ENCODE measurements at places on chromosomes 3 and 15.
A peak's percentile ranks its signal among the peaks of the same experiment; 100 is the strongest.

DNA sequence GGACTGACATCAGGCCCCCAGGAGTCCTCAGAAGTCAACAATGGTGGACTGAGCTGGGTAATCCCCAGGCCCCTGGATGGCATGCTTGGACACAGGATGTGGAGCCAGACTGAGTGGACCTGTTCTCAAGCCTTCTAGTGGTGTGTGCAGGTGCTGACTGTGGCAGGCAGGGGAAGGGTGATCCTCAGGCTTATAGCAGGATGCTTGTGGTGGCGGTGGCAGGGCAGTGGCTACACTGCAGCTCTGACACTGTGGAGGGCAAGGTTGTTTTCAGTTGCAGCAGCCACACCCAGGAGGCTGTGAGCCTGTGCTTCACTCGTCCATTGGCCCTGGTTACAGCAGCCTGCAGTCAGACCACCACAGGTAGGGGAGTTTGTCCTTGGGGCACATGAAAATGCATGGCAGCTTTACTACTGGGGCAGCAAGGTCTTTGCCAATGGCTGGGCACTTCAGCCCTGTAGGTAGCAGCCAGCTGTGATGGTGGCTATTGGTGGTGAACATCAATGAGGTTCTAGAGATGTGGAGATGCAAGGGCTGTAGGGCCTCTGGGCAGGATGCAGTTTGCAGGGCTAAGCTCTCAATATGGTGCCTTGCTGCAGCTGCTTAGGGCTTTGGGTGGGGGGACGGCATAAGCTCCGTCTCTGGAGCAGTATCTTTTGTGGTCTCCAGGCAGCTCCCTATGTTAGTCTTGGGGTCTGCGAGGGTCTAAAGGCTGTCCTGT lies 17.5 kb upstream of the MYO5A start:
- no peak for DNase-seq

- no peak for DNase-seq
These were observed 23.1 kb upstream of the CMTM6 start for GRCh38 chr3:32525720-32526119.

- DNase-seq: no peak
These were observed 2.9 kb upstream of the CFAP92 start for GRCh38 chr3:128996726-128997125.

DNA sequence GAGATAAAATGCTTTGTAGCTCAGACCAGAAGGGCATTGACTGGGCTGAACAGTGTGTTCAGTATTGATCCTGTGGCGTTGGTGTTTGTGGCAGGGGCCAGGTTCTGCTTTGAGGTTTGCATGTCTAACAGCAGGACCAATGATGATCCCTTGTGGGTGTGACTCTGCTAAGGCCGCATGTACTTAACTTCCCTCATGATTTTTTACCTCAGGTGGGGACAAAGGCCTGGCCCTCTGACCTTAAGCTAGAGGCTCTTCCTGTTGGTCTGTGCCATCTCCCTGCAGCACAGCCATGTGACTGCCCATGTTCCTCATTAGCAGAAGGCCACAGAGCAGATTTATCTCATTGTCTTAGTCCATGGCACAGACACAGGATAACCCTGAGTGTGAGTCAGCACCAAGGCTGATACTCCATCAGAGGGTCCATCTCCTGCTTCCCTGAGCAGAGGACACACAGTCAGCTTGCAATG lies 34.3 kb upstream of the BSN start:
- DNase-seq: no peak

GRCh38 chr3:84904212-84904611 lies 54.6 kb upstream of the CADM2 start:
- DNase-seq: no peak

DNA sequence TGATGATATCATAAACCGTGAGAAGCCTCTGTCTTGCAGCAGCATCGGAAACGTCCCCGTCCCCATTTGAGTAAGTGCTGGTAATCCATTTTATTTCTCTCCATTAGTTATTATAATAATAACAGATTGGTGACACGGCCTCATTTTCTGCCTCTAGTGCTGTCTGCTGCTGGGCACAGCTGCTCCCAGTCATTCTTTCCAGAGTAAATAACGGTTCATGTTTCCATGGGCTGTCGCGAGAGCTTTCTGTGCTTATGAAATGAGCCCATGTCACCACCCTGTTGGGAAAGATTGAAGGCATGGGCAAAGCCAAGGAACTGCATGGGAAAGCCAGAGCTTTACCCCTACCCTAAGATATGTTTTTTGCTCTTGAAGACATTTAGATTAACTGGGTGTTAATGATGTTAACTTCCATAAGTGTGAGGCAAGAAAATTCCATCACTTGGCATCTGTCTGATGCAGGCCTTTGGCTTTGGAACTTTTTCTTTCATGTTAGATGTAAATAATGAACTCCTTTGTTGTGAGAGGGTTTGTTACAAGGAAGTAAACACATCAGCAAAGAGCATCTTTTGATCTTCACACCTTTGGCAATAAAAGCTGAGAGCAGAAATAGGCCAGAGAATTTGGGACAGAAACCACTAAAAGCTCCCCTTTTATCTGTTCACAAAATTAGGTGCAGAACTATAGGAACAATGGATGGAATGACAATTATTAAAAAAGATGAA lies 141.8 kb downstream of the FILIP1L start:
- DNase-seq: no peak

DNA sequence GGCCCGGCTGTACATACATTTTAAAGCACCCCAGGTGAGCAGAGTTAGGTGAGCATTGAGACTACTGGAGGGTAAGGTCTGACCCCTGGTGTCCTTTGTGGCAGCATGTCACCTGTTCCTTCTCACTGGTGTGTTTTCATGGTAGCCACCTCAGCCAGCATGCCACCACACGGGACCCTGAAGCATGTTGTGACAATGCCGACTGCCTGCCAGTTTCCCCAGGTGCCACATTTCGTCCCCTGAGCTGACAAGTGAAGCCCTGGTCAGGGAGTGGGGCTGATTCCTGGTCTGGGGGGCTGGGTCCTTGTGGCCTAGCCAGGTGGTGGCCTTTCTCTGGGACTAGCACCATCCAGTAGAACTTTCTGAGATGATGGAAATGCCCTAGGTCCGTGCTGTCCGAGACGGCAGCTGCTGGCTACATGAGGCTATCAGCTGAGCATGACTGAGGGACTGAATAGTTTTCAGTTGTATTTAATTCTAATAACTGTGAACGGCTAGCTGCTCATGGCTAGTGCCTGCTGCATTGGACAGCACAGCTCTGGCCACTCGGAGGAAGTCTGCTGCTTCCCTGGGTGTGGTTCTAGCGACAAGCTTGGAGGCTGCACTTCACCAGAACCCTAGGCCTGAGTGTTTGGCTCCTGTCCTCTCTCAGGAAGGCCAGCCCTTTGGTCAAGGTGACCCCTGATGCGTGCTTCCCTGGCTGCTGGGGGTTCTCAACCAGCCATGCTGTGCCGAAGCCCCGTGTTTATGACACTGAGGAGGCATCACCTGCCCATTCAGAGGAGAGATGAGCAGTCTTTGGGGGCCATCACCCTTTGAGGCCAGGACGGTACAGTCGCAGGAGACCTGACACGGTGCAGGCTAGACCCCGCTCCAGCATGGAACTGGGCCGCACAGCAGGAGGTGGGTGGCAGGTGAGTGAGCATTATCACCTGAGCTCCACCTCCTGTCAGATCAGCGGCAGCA lies 3.9 kb downstream of the C3orf22 start:
- no peak for DNase-seq

- no peak for DNase-seq
These were observed 70.4 kb downstream of the FOXP1 start for GRCh38 chr3:71513081-71513480.

DNA sequence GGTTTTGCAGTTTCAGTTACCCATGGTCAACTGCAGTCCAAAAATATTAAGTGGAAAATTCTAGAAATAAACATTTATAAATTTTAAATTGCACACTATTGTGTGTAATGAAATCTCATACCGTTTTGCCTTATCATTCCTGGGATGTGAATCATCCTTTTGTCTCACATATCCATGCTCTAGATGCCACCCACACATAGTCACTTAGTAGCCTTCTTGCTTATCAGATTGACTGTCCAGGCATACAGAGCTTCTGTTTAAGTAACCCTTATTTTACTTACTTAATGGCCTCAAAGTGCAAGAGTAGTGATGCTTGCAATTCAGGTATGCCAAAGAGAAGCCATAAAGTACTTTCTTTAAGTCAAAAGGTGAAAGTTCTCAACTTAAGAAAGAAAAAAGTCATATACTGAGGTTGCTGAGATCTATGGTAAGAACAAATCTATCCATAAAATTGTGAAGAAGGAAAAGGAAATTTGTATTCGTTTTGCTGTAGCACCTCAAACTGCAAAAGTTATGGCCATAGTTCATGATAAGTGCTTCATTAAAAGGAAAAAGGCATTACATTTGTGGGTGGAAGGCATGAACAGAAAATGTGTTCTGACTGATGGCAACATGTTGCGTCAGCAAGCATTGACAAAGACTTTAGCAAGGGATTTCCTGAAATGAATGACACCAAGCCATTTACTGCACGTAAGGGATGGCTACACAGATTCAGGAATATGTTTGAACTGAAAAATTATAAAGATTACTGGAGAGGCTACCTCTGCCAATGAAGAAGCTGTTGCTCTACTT lies 43.8 kb downstream of the SPATA16 start:
- DNase-seq: no peak

DNA sequence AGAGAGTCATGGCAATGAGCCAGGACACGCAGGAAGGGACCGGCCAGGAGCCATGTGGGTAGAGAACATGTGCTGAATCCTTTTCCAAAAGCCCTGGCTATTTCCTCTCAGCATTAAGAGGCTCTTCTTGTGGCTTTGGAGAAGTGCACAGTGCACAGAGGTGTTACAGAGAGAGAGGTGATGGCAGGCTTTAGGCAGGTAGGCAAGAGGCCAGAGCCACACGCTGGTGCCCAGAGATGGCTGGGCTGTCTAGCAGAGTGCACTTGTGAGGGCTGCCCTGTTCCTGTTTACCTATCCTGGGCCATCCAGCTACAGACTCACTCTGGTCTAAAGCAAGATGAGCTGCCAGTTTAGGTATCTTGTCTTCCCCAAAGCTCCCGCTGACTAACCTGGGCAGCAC lies 402.6 kb downstream of the OCA2 start:
- DNase-seq: no peak

DNA sequence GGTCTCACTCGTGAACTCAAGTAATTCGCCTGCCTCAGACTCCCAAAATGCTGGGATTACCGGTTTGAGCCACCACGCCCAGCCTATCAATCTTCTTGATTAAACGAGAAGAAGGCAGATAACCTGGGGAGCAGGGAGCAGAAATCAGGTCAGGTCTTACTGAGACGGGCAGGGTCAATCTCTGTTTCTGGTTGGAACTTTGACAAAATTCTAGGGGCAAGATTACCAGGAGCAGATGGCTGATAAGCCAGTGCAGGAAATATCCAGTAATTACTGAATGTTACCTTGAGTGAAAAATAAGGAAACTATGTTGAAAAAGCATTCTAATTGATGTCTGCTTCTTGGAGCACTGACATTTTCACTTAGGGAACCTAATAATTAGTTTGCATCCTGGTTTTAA lies 24.4 kb upstream of the GOLM2 start:
- no peak for DNase-seq

DNA sequence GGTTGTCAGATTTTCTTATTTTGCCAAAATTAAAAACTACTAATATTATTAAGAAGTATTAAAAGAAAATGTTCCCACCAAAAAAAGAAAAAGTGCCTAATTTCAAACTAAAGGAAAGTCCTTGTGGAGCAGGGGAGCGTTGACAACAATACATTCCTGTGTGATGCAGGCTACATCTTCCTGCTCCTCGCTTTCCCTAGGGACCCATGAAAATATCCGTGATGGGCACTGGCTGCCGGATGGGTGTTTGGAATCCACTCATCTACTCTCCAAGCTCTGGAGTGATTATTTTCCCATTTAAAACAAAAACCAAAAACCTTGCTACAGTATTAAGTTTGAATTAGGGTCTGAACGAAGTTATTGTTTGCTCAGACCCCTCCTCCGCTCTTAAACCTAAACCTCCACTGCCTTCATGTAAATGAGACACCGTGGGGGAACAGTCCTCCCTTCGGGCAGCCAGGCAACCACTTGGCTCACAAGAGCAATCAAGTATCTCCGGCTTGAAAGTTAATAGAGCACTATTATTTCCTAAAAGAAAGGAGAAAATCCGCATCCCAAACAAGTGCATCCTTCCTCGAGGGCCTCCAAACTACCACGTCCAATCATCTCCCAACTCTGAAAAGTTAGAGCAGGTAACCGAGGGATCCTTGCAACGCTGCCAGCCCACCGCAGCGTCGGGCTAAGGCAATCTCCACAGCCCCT lies 1.5 kb downstream of the ITGB5 start:
- DNase-seq: peak; percentile 48

GRCh38 chr15:59168536-59168935 lies 38.1 kb upstream of the LDHAL6B start:
- DNase-seq: no peak

- no peak for DNase-seq
These were observed 255.0 kb downstream of the CLSTN2 start for GRCh38 chr3:140189976-140190375.

DNA sequence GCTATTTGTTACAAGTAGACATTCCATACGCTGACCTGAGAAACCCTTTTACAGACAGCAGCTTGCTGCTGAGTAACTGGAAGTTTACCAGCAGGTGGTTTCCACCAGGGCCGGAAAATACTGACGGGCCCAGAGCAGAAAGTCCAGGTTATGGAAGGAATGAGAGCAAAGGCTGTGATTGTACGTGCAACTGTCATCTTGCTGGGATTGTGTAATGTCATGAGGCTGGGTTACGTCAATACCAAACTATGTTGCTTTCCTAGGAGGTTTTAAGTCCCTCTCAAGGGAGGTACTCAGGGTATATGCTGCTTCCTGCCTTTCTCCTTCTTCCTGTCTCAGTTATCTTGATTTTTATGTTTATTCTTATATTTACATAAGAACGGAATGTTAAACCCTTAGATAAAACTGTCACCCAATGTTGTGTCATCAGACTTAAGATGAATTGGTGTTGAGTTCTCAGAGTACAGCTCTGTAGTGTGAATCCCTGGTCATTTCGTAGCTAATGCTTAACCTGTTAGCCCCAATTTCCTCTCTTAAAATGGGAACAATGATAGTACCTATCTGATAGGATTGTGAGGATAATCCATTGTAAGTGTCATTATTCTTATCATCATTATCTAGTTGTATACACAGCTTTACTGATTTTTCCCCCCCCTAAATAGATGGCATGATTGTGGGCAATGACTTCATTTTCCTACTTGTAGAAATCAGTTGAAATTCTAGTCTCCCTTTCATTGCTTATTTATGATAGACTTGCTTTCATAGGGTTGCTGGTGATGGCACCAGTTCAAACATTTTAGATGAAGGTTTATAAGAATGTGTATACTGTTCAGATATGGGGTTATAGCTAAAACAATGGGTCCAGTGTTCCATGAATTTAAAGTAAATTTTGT lies 101.4 kb downstream of the FNDC3B start:
- peak; percentile 85 for DNase-seq

- DNase-seq: peak; percentile 77
These were observed 88.7 kb downstream of the TFG start for GRCh38 chr3:100798012-100798411.
